Sigmoid colon (tissue), 7 donors: ENCODE measurements at places on chromosomes 2 and 18. TPM values are rescaled to one million over a fixed set of nuclear protein-coding genes. Genes with fewer than 3 reads are reported as not detected.

FECH gene
- 42.4 TPM for total RNA-seq

DNA sequence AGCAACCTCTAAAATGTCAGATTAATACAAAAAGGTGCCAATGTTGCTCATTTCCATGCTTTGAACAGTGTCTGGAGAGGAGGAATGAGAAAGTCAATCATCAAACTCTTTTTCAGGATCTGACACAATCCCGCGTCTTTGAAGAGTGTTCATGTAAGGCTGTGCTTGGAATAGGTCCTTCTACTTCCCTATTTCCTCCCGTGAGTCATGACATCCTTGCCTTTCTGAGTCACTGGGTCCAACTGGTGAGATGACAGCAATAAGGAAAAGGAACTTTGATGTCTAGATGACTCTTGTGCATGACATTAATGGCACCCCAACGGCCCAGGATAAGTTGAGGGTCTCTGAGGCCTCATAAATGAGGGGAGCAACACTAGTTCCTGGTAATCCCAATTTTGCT is 109.0 kb upstream of the CELF4 start:
- no peak for DNase-seq

DNA sequence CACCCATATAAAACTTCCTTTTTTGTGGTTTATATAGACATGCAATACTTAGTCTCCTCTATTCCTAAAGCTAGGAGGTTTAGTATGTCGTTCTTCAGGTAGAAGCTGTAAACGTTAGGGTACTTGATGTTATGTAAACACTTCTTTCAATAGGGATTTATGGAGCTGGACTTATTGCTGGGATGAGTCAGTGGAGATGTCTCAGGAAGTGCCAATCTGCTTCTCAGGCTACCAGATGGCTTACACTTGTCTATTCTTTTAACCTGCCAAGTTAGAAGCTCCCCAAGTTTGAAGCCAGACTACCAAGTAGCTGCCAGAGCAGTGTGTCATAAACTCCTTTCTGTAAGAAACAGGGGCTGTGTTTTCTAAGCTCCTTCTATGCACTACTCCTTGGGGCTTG is 756.5 kb upstream of the LRRTM1 start:
- DNase-seq = no peak

GRCh38 chr18:13303756-13304364 is 85.3 kb downstream of the LDLRAD4 start:
- no peak for DNase-seq

DNA sequence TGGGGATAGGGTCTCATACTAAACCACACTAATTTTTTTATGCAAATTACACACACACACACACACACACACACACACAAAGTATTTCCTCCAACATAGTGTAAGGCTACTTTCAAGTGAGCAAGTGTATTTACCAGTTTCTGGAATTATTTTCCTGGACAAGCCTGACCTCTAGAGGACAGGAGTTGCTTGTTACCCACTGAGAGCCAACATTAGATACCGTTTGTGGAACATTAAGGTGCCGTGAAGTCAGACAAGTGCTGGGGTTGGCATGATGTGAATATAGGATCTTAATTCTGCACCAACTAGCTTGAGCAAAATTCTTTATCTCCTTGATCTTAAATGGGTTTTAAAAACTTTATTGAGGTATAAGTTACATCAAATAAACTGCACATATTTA is 39.3 kb upstream of the SERPINB2 start:
- DNase-seq = no peak
